ENCODE measurements at places on chromosomes 6 and 20.

GRCh38 chr6:166221040-166221439, 53.4 kb upstream of the TBXT start:
- no peak for DNase-seq

DNA sequence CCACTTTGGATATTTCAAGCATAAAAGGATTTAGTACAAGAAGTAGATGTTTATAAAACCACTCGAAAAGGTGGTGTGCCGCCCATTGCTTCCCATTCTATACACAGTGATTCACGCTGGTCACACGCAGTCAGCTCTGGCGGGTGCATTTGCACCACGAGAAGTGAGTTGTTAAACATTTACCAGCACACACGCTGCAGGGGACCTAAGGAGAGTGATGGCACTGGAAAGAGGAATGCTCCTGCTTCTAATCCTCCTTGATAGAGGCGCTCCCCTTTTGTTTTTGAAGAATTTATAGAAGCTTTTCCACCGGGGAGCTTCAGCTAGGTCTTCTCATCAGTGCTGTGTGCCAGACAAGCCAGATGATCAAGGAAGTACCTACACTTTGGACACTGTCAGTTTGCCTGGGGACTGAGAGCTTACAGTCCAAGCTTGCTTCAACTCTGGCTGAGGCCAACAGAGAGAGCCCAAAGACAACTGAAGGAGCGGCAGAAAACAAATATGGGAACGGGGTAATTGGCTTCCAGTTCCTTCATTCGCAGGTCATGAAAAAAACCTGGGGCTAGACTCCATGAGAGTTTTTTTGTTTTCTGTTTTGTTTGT, 31.2 kb downstream of the MUC22 start:
- peak; percentile 63 for DNase-seq

GRCh38 chr20:50346374-50347283, 156.0 kb downstream of the CEBPB start:
- peak; percentile 65 for DNase-seq

DNA sequence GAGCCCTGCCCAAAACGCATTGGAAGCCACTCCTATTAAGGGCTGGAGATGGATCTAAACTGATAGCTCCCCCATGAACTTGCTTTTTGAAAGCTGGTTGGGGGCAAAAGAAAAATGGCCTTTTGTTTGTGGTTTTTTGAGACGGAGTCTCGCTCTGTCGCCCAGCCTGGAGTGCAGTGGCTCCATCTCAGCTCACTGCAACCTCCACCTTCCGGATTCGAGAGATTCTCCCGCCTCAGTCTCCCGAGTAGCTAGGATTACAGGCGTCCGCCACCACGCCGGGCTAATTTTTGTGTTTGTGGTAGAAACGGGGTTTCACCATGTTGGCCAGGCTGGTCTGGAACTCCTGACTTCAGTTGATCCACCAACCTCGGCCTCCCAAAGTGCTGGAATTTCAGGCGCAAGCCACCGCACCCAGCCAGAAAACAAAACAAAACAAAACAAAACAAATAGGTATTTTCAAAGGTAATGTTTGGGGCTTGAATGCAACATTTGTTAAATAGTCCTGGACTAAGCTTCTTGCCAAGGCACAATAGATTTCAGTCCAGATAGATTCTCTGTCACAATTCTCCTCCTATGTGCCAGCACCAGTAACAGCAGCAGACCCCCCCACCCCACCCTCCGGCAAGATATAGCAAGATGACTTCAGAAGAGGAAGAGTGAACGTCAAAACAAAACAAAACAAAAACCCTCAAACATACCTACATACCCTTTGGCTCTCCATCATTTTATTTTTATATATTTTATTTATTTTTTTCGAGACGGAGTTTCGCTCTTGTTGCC, 26.5 kb upstream of the ABT1 start:
- DNase-seq, result no peak

GRCh38 chr20:51738877-51739447, 29.2 kb downstream of the ATP9A start:
- DNase-seq, result no peak

- no peak for DNase-seq
Measured at GRCh38 chr20:59382157-59382725, 81.8 kb downstream of the EDN3 start.

GRCh38 chr20:54292185-54292584, 84.3 kb downstream of the PFDN4 start:
- no peak for DNase-seq

- no peak for DNase-seq
Measured at GRCh38 chr6:79824202-79824601, 123.2 kb downstream of the ELOVL4 start.
